ENCODE measurements at places on chromosomes 13 and 19. TPM values are rescaled to one million over a fixed set of nuclear protein-coding genes. Genes with fewer than 3 reads are reported as not detected.

The ZNF235 gene
- total RNA-seq, result 3.1 TPM

The PCP2 gene
- total RNA-seq, result not detected

The PLEKHF1 gene
- 5.0 TPM for total RNA-seq

The ZNF175 gene
- total RNA-seq, result 6.4 TPM

The NCR1 gene
- total RNA-seq, result not detected

The BEST2 gene
- total RNA-seq, result not detected

DNA sequence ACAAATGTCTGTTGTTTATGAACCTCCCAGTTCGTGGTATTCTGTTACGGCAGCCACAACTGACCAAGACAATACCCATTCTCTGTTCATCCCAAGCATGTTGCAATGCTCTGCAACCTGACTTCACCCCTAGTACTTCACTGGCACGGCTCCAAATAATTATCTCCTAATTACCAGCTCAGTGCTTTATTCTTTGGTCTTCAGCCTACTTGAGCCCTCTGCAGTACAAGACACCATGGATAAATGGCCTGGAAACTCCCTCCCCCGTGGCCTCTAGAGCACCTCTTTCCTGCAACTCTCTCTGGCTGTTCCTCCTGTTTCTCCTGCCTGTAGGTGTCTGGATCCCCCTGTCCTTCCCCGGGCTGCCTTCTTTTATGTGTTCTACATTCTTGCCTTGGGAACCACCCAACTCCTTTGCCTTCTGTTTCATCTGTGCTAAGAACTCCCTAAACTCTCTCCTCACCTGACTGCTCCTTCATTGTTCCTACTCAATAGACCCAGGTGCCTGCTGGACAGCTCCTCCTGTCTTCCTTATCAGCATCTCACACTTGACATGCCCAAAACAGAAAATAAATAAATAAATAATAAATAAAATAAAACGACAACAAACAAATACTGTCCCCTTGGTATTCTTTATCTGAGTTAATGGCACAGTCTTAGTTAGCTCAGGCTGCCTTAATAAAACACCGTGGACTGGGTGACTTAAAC, 200.4 kb upstream of the IPO5 start:
- no peak for DNase-seq

DNA sequence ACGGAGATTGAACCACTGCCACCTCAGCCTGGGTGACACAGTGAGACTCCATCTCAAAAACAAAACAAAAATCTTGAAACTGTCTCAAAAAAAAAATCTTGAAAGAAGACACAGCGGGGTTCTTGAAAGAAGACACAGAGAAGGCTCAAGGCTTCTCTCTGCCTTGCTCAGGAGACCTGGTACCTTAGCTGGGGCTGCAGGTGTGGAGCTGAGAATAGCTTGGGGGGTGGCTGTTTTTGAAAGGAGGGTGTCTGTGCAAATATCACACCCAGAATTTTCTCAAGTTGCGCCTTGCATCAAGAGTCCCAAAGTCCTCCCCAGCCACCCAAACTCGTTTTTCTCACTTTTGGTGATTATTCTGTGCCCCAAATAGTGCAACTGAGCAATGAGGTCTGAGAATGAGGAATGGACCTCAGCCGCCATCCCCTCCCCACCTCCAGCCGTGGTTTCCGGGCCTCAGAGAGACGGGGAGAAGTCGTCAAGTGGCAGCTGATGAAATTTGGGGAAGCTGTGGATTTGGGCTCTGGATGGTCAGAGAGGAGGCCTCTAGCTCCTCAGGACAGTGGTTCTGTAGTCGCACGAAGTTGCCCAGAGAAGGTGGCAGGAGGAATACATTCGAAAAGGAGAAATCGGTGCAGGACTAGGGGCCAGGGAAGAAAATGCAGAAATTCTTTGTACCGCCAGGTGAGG, 8.8 kb downstream of the S1PR2 start:
- DNase-seq, result no peak

DNA sequence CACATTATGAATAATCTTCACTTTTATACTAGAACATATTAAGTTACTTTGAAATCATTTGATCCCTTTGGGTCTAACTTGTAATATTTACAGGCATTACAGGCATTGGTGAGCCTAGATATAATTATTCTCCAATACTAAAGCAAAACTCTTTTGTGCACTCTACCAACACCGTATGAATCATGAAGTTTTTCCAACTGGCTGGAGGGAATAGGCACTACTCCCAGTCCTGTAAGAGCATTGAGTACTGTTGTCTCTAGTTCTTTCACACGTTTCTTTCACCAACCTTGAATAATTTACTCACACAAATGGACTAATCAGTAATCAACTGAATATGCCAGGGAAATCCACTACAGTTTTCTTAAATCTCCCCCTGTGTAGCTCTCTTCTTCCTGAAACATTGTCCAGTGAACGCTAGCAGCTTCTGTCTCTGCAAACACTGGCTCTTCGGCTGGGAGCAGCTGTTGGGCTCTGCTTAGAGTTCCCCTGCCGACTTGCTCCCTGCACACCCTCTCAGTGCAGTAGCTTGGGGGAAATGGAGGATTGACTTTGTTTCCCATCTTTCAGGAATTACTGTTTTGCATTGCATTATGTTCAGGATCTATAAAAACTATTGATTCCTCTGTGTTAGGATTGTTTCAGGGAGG, 476.7 kb downstream of the RFC3 start:
- DNase-seq, result no peak

- DNase-seq, result no peak
Observed at GRCh38 chr19:54178581-54179261, 5.8 kb upstream of the TMC4 start.

GRCh38 chr13:44976949-44977583, 12.2 kb downstream of the NUFIP1 start:
- DNase-seq, result no peak

GRCh38 chr19:32902448-32902847, 32.9 kb upstream of the SLC7A9 start:
- DNase-seq, result no peak

GRCh38 chr19:1354970-1355567, 28.6 kb upstream of the NDUFS7 start:
- DNase-seq, result no peak

DNA sequence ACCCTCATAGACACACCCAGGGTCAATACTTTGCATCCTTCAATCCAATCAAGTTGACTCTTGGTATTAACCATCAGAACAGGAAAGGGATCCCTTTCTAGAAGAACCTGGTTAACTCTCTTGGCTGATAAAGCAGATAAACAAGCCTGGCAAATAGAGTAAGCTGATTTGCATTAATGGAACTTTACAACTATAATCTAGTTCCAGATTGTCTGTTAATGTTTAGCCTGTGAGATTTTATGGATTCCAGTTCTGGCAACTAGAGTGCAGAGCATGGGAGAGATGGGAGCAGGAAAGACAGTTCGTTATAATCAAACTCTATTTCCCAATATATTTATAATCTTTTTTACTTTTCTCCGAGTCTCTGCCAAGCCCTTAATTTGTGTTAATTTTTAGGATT, 272.6 kb upstream of the KLHL1 start:
- DNase-seq, result no peak

- no peak for DNase-seq
Observed at GRCh38 chr19:8643860-8644653, 13.6 kb downstream of the NFILZ start.

GRCh38 chr13:109145631-109146030, 516.2 kb downstream of the MYO16 start:
- DNase-seq, result peak; percentile 72

DNA sequence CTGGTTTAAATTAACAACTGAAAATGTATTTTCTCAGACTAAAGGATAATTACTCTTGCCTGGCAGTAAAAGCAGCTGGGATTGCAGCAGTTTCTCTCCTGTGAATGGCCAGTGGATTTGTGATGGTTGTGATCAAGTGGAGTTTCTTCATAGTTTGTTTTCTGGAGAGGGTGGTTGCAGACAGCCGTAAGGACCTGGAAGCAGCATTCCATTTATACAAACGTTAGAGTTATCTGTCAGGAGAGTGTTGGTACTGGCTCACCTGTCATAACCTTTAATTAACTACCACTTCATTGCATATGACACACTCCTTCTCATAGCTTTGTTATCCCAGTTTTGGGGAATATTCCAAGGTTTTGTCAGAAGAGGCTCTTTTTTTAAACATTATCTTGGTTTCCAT, 258.4 kb upstream of the SLC10A2 start:
- DNase-seq, result no peak

GRCh38 chr13:92158346-92158745, 759.9 kb downstream of the GPC5 start:
- peak; percentile 31 for DNase-seq

GRCh38 chr19:344625-345319, at the start of gene MIER2:
Gene MIER2 (minus strand): TSS chr19:344796. CDS start chr19:344782, 14 bp downstream.
- DNase-seq, result peak; percentile 68

DNA sequence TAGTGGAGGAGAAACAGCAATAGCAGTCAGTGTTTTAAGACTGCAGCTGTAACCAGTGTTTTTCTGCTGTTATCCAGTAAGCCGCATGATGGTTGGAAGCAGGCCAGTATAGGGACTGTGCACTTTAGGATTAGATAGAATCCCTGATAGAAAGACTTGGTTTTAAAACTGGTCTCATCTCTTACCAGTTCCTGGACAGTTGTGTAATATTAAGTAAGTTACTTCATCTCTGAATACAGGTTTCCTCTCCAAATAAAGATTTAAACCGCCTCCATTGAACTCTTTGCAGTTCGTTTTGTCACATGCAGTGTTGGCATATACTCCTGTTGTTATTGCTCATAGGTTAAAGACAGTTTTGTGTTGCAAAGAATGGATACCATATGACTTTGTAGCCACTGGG, 25.6 kb downstream of the URI1 start:
- peak; percentile 37 for DNase-seq

- DNase-seq, result no peak
Observed at GRCh38 chr13:110868720-110869119, 46.1 kb downstream of the ANKRD10 start.

DNA sequence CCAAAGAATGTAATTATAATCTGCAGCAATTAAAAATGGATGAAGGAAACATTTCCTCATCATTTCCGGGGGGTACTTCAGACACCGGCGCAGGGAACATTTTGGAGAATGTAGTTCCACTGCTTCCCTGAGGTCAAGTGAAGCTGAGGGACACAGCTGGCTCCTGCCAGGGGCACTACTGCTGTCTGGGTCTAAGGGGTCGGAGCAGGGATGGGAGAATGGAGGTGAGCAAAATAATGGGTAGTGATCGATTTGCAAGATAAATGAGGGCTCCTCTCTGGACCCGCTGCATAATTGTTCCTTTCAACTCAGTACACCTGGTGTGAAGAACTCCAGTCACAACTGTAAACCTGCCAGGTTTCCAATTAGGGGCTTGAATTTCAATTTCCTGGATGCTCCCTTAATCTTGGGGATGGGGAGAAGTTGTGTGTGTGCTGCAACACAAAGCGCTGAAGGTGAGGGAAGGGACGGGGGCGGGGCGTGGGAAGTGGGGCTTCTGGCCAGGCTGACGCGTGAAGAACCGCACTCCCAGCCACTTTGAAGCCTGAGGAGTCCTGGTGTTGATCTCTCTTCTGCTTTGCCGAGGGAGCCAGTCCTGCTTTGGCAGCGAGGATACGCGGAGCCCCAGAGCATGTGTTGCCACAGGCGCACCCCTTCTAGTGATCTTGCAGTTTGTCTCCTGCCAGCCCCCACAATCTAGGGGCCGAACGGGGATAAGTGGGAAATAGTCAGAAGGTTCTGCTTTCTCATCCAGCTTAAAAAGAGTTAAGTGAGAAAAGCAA, 57.9 kb upstream of the PCDH8 start:
- no peak for DNase-seq

DNA sequence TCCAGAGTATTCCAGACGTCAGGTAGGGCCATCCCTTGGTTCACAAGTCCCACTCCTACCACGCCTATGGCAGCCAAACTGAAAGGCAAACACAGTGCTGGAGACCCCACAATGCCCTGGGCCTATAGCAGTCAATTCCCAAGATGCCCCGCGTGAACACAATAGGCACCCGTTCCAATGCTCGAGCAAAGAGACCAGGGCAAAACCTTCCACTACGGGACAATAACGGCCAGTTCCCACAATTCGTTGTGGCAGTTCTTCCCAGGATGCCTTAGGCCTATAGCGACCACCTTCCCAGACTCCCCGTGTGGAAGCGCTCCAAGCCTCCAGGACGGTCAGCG, 538 bp downstream of the ZNF428 start:
- DNase-seq, result peak; percentile 8

- DNase-seq, result no peak
Observed at GRCh38 chr19:1563251-1563650, 4.9 kb downstream of the MEX3D start.

DNA sequence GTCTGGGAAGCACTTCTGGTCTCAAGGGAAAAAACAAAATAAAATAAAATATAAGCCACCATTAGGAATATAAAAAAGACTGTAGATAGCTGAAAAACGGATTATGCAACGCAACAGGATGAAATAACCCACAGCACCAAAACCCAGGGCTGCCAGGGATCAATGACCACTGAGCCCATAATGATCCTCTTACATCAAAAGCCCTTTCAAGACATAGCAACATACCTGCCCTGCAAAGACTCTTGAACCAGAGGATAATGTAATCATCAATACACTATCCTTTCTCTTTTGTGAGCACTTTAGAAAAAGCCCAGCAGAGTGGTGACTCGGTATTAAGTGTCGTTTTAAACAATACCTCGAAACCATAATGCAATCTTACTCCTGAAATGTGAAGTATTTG, 235.0 kb upstream of the SOX21 start:
- DNase-seq, result no peak

DNA sequence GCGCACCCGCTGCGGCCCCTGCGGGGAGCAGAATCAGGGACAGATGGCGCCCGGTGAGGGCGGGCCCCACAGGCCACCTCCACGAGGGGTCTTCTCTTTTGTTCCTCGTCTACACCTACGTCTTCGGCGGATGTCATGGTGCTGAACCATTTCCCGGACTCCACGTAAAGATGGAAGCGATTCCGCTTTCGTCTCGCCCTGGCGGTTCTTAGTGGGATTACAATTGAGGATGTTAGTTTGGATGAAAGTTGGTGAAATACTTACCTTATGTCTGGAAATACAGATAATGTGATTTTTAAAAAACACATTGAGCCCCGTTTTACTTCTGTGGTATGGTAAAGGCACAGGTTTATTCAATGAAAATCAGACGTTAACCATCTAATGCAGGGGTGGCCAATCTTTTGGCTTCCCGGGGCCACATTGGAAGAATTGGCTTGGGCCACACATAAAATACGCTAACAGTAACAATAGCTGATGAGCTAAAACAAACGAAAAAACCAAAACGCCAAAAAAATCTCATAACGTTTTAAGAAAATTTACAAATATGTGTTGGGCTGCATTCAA, 1.4 kb upstream of the ZMYM5 start:
- peak; percentile 9 for DNase-seq

DNA sequence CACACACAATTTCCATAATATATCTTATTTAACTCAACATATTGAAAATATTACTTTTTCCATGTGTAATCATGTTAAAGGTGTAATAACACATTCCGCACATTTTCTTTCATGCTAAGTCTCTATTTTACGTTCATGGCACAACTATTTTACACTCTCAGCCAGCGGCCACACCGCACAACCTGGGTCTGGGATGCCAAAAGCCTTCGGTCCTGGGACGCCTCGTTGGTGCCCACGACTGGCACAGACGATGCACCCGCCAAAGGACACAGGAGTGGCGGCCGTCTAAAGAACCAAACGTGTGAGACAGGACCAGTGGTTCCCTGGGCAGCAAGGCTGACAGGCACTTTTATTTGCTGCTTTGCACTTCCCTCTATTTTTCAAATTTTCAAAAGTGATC, 10.0 kb upstream of the PROZ start:
- no peak for DNase-seq
